ENCODE measurements at places on chromosomes 12 and 14.

GRCh38 chr12:8677362-8677761, 14.7 kb upstream of the MFAP5 start:
- DNase-seq, result no peak

DNA sequence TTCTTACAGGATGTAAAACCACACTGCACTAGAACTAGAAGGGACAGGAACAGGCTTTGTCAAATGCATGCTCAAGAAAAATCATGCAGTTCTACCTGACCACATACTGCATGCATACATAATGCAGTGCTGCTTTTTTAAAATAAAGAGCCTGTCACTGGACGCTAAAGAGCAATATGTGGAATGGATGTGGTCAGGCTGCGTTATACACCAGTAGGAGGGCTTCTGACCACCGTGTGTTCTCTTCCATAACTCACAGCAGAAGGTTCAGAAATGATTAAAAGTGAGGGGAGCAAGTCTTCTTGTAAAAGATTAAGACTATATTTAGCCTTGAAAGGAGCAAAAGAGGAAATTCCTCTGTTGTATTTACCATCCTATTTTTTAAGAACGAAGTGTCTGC, 392.0 kb downstream of the EMP1 start:
- no peak for DNase-seq

DNA sequence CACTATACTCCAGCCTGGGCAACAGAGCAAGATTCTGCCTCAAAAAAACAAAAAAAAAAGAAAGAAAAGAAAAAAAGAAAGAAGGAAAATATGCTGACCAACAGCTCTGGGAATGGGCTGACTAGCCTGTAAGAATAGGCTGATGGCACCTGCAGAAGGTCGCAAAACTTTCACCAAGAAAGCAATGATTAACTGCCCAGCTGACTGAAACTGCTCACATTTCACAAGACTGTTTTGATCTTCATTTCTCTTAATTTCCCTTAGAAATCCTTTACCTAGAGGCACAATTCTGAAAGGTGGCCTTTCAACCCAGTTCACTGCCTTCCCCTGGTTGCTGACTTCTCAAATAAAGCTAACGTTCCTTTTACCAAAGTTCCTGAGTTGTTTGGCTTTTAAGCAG, 12.4 kb downstream of the BEST3 start:
- no peak for DNase-seq

DNA sequence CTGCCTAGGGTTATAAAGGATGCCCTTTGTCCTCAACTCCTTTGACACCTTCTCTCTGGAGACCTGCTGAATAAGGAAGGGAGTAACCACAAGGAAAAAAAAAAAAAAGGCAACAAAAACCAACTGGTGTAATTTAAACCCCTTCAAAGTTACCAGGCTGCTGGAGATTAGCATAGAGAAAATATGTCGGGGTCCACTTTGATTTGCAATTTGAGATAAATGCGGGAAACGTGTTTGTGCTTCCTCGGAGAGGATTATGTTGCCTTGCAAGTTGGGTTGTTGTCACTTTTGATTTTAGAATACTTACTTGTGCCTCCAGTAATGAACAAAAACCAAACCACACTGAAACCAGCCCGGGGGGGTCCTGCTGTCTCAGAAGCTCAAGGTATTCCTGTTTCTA, 200.2 kb upstream of the MYL2 start:
- DNase-seq, result no peak

- DNase-seq, result no peak
Observed at GRCh38 chr12:74292351-74293194, 245.1 kb upstream of the ATXN7L3B start.

GRCh38 chr14:60656686-60657455, 7.6 kb upstream of the SIX1 start:
- DNase-seq, result no peak

- DNase-seq, result no peak
Observed at GRCh38 chr12:5480218-5480937, 48.5 kb downstream of the NTF3 start.

DNA sequence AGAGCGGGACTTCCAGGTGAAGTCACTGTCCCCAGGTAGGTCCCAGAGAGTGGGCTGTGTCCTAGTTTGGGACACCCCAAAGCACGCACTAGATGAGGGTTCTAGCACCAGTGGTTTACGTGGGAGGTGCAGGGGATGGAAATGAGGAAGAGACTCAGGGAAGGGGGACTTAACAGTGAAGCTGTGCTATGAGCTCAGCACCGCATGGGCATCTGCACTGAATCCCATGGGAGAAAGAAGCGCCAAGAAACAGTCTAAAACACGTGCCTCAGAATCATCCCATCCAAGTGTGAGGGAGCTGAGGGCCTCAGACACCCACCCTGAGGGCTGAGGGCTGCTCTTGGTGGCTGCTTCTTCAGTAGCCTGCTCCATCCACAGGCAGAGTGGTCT, 71.5 kb upstream of the ZFP36L1 start:
- no peak for DNase-seq

GRCh38 chr12:65557438-65558181, 266.7 kb upstream of the HMGA2 start:
- no peak for DNase-seq

- no peak for DNase-seq
Observed at GRCh38 chr12:50517421-50518048, 12.8 kb downstream of the DIP2B start.

- no peak for DNase-seq
Observed at GRCh38 chr12:76872415-76872814, 6.4 kb downstream of the CSRP2 start.

DNA sequence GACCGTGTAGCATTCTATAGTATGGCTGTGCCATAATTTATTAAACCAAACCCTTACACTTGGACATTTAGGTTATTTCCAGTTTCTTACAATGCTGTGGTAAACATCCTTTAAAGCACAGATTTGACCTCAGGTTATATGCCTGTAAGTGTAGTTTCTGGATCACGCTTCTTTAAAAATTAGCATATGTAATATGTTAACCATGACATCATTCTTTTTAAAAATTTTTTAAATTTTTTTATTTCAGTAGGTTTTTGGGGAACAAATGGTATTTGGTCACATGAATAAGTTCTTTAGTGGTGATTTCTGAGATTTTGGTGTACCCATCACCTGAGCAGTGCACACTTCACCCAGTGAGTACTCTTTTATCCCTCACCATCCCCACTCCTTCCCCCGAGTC, 18.3 kb downstream of the SAMD4A start:
- DNase-seq, result no peak

DNA sequence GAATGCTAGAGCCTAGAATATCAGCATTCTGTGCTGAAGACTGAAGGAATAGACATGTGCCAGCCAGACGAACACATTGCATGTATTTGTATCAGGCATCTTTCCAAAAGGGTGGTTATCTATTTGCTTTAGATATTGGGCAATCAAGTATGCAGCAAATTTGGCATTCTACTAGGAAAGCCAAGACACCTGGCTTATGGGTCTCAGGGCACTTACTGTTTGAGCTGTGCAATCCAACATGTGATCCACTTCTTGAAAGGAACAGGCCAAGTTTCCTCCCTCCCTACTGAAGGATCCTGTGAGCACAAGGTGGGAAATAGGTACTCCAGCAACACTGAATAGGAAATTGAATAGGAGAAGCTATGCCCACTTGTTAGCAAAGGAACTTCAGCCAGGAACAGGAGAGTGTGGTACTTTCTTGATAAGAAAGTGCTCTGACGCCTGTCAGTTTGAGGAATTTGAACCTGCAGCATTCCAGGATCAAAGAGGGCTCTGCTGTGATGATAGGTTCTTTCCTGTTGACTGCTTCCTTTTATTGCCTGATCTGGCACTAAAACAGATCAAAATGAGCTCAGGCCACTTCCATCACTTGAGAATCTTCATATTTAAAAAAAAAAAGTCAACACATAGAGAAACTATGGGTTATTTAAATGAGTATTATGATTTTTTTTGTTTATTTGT, 20.6 kb downstream of the OR6S1 start:
- DNase-seq, result no peak

DNA sequence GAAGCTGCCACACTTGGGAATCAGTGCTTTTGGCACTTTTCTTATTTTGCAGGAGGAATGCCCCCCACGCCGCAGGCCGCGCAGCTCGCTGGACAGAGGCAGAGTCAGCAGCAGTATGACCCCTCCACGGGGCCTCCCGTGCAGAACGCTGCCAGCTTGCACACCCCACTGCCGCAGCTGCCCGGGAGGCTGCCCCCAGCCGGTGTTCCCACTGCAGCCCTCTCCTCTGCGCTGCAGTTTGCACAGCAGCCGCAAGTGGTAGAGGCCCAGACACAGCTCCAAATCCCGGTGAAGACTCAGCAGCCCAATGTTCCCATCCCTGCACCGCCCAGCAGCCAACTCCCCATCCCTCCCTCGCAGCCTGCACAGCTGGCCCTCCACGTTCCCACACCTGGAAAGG, 32.3 kb downstream of the EP400 start:
- DNase-seq, result no peak

- DNase-seq, result no peak
Observed at GRCh38 chr12:102702447-102703114, 214.5 kb downstream of the PAH start.

DNA sequence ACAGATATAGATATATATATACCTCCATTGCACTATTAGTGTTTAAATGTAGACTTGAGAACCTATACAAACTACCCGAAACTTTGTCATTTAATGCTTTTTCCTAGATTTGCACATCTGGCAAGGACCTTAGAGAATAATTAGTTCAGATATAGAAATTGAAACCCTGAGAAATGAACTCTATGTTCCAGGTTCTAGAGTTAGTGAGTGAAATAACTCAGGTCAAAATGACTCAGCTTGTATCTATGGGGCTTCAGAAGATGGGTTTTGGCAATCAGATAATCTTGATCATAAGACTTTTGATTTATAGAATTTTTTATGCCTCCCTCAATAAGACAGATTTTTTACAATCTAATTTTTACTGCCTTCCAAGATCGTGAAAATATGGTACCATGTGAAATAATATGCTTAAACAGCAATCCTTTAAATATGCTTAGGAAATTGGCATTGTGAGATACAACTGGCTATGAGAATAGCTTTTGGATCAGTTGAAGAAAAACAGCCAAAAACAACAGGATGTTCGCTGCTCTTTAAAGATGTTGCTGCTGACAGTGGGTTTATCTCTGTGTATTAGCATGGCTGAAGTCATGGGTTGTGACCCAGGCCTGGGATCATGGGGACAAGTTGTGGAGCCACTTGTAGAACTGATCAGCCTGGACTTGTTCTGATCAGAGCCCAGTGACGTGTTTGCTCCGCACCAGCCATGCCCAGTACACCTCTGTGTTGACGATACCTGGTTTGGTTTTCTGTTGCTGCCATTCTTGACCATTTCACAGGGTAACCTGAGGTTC, 63.6 kb downstream of the TTLL5 start:
- no peak for DNase-seq

DNA sequence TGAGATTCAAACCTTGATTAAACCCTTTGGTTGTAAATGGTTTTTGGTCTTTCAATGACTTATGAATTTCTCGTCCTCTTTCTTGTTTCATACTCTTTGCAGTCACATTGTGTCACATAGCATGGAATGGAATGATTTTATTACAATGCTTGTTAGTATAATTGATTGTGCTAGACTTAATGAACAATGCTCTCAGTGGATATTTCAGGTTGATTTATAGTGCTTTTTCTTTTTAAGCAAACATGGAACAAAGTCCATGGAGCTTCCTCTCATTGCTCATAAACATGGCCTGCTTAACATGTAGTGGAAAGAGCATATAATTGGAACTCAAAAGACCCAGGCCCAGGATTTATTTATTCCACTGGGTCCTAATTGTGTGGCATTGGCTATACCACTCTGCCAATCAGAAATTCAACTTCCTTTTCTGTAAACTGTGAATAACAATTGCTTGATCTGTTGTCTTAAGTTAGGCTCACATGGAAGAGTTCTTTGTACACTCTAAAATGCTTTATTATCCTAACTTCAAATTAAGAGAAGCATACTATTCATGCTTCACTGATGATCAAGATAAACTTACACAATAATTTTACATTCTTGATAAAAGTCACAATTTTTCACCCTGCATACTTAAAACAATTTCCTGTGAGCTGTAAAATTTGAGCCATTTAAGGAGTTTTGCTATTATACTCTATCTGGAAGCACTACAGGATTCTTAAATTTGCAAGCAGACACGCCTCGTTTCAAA, 370.5 kb upstream of the PDE3A start:
- no peak for DNase-seq

DNA sequence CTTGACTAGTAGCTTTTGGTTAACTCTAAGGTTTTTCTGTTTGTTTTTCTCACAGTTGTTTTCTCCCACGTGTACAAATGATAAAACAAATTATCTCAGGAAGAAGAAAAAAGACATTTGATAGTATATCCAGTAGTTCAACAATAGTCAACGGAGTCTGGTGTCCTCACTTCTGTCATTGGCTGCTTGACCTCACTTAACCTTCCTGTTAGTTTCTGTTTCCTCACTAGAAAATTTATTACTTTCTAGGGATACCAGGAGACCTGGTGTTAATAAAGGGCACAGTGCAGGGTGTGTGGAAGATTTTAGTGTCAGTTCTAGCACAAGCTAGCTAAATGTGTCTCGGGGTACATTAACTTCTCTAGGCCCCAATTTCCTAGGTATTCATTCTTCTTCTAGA, 116.0 kb downstream of the PRKCH start:
- no peak for DNase-seq

GRCh38 chr12:66117242-66117641, 13.3 kb downstream of the LLPH start:
- no peak for DNase-seq

All from activated CD4-positive, alpha-beta T cell treated with anti-CD3 and anti-CD28 coated beads, Interleukin-2, amount 50 U/mL, for 1 hour (primary cell).